ENCODE measurements at places on chromosomes 12 and 14. TPM values are rescaled to one million over a fixed set of nuclear protein-coding genes. Genes with fewer than 3 reads are reported as not detected.

DNA sequence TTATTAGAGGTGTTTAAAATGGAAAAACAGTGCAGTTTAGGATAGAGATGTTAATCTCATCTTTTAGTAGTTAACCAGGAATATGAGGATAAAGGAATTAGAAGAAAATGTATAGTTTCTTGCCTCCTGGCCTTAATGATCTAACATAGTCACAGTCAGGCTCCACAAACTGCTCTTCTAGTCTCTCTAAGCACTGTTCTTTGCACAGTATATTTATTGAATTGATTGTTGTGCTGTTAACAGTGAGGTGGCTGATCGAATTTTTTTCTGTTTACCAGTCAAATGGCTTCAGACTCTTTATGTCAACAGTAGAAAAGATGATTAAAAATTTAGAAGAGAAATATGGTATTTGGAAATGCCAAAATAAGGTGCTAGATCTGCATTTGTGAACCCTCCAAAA, 37.8 kb downstream of the ATF7IP start:
- DNase-seq: no peak

DNA sequence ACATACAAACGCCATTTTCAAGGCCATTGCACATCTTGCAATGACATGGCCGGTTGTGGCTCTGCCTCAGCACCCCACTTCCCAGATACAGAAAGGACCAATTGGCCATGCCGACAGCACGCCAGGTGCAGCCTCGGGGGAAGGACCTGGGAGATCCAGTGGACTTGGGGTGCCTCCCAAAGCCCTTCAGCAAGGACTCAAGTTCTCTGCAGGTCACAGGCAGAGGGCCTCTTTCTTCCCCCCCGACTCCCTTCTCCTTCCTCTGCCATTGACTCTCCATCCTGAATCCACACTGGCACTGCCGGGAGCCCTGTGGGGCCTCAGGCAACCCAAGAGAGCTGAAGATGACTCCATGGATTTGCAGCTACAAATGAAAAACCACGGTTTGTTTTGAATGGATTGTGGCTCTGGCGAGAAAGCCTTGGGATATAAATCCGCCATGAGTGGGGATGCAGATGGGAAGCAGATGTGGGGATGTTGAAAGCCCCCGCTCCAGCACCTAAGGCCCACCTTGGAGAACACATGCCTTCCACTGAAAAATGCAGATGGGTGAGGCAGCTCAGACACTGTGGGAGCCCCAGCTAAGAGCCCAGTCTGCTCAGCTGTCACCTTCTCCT, 35.1 kb upstream of the LTBP2 start:
- no peak for DNase-seq

DNA sequence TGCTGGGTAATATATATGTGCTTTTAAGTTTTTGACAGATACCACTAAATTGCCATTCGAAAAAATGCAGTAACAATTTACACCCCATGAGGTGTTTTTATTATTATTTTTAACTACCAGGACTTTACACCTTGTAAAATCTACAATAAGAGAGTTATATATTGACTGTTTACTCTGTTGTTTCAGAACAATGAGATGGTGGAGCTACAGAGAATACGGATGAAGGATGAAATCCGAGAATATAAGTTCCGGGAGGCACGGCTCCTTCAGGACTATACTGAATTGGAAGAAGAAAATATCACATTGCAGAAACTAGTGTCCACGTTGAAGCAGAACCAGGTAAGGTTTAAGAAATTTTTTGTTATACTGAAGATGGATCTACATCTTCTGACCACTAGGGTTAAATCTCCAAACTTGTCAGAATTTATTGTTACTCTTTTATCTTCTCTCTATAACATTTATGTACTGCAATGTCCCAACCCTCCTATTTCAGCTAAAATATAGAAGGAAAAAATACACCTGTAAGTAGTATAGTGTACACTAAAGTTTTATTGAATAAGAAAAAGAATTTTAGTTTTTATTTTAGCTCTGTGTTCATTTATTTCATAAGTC, 105.4 kb upstream of the FGD4 start:
- DNase-seq: no peak

DNA sequence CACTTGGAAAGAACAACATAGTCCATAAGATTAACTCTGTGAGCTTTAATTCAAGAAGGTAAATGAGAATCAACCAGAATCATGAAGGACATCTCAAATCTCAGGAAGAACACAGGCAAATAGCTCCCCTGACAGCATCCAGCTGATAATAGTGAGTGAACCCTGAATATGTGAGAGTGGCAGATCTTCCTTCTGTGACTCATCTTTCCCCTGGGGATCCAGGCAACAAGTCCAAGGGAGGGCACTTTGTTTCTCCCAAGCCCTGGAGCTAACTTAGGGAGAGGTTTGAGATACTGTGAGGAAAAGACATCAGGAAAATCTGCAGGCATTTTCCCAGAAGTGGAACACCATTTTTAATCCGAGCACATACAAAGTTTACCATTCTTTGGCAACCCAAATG, 763.9 kb upstream of the MGAT4C start:
- no peak for DNase-seq

DNA sequence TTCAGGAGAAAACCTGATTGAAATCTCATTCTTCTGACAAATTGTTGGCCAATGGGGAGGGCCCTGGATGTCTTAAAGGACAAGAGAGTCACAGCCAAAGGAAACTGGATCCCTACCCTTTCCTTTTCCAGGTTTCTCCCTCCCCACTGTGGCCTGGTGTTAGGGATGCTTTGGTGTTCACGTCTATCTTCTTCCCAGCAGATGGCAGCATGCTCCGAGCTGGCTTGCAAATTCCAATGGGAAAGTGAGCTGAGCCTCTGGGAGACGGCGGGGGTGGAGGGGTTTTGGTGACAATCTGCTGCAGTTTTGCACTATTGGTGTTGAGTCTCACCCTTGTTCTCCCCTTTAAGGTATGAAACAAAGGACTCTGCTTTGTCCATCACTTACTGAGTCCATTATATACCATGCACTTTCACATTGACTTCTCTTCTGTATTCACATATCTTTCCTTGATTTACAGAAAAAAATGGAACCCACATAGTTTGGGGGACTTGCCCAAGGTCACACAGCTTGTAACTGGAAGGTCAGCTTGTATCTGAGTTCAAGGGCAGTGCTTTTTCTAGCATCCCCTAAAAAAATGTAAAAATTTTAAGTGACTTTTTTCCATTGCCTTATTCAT, 39.3 kb downstream of the CCDC177 start:
- no peak for DNase-seq

GRCh38 chr12:57173089-57173488, 25.7 kb upstream of the LRP1-AS start:
- no peak for DNase-seq

- DNase-seq: no peak
Observed at GRCh38 chr12:81627336-81628189, 131.6 kb downstream of the PPFIA2 start.

DNA sequence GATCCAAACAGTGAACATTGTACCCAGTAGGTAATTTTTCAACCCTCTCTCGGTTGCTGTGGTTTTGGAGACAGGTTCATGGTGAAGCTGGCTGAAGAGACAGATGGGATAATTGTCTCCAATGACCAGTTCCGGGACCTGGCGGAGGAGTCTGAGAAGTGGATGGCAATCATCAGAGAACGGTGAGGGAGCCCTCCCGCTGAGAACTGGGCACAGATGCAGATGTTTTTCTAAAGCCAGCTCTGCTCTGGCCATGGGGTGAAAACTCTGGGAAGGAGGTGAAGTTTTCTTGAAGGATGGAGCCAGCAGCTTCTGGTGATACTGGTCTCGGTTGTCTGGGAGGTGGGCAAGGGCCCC, 6.2 kb downstream of the KHNYN start:
- DNase-seq: no peak

DNA sequence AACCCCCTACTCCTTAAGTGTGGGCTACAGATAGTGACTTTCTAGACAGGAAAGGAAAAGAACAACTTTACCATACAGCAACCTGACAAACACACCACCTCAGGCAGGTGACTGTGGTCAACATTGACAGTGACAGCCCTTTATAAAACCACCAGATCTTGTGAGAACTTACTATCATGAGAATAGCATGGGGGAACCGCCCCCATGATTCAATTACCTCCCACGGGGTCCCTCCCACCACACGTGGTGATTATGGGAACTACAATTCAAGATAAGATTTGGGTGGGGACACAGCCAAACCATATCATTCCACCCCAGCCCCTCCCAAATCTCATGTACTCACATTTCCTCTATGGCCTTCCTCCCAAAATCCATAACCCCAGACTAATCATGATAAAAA, 16.3 kb downstream of the OR10P1 start:
- DNase-seq: no peak

DNA sequence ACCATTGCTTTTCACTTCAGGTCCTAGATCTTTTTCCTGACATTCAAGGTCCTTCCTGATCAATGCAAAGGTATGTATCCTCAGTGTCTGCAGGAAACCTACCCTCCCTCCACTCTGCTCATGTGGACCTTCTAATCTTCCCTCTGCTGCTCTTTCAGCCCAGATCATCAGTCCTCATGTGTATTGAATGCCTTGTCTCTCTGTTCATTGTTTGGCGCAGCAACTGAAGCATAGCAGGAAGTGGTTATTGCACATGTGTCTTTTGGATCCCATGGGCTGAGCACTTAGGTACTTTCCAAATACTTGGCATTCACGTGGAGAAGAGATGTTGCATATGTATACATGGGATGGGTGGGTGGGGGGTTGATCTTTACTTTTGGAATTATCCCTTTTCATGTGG, 4.3 kb upstream of the NIN start:
- peak; percentile 24 for DNase-seq

GRCh38 chr14:98006008-98006407, 1208.8 kb downstream of the VRK1 start:
- DNase-seq: no peak

The PPP1R13B gene
- total RNA-seq: 32.7 TPM

The FAM222A gene
- 3.3 TPM for total RNA-seq

The DGKA gene
- 48.6 TPM for total RNA-seq
